Stimulated activated effector memory CD8-positive, alpha-beta T cell treated with anti-CD3 and anti-CD28 coated beads, Interleukin-12 subunit alpha, Interleukin-12 subunit beta, amount 100 ng/mL, for 72 hours (primary cell): ENCODE measurements at places on chromosomes 2 and 18.

DNA sequence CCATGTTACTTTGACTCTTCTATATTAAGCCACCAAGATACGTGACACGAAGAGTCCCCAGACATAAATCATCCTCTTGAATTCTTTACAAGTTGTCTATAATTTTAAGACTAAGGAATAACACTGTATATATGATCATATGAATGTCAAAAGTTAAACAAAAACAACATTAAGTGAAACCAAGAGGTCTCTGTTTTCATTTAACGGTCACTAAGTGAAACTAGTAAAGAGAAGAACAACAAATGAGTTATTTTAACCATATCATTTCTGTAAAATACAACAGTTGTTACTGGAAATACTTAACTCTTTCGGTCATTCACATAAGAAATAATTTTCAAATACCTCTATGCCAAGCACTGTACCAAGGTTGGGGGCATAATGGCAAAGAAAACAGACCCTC is 45.7 kb upstream of the STK17B start:
- no peak for DNase-seq

GRCh38 chr18:44533071-44533470 is 147.6 kb upstream of the SETBP1 start:
- DNase-seq = no peak

DNA sequence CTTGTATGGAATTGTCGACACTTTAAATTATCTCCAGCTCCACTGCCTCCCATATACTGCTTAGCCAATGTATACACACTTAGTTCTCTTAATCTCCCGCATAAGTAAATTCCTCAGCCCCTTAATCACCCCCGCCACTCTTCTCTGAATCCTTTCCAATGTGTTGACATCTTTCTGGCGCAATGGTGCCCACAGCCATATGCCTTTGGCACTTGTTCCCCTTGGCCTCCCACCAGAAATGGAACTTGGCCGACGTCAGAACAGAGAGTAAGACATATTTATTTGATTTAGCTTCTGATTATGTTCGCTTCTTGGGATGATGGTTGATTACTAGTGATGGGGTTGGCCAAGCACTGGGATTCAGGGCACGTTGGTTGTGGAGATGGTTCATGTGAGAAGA is 1089.3 kb upstream of the CELF4 start:
- no peak for DNase-seq

DNA sequence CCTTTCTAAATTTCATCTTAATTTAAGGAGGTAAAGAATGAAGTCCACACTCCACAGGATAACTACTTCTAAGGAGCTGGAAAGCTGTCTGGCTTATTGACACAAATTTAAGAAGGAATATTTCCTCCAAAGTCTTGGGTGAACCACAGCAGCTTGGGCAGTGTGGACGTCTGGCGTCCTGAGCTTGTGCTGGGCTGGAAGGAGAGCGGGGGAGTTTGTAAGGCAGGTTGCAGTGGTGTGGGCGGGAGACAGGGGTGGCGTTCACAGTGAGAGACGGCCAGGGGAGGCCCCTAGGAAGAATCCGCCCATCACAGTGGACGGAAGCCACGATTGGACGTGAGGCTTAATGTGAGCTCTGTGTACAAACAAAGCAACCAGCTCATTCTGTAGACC is 25.7 kb downstream of the ADI1 start:
- DNase-seq = no peak

DNA sequence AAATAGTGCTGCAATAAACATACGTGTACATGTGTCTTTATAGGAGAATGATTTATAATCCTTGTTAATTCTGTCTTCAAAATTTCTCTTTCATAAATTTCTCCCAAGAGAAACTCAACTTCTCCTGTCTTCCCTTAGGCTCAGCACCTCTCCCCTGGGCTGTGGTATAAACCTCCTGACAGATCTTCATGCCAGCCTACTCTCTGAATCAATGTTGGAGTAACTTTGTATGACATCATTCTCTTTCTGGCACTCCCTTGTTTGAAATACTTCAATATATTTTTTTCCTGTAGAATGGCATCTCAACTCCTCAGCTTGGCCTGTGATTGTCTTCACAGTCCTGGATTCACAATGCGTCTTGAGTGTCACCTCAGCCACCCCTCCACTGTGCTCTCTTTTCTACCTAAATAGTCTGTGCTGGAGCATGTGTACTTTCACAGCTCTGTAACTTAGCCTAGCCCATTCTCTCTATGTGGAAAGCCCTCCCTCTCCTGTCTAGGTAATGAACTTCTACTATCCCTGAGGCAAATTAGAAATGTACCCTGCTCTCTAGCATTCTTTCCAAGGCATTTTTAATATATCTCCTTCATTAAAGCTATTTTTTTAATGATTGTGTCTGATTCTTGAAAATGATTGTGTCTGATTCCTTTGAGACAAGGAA is 649.9 kb upstream of the FANCL start:
- no peak for DNase-seq

GRCh38 chr18:74982946-74983635 is 225.8 kb downstream of the PTGR3 start:
- no peak for DNase-seq

- no peak for DNase-seq
Observed at GRCh38 chr2:74041182-74041581, 56.5 kb downstream of the TET3 start.

GRCh38 chr2:237085248-237086221 is at the start of gene COPS8:
Gene COPS8, plus strand, starts transcription at chr2:237085889. Its CDS starts 76 bp downstream, at chr2:237085965.
- peak; percentile 92 for DNase-seq

- DNase-seq = no peak
Observed at GRCh38 chr18:58865701-58866065, 1.0 kb downstream of the ZNF532 start.

DNA sequence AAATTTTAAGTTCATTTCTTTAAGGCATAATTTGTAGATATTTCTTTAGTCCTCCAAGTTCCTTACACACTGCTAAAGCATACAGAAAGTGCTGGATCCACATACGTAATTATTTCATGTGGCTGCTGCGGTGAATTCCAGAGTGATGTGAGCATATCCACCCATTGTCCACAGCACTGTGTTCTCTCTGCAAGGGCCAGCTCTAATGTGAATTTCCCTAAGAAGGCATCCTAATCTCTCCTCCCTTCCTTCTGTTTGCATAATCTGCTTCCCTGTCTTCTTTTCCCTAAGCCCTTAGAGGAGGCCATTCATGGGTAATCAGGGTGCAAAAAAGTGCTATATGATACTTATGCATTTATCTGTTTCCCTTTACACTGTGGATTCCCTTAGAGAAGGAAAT is 57.2 kb downstream of the COBLL1 start:
- DNase-seq = no peak

GRCh38 chr2:230939691-230940470 is 14.8 kb upstream of the GPR55 start:
- DNase-seq = no peak

DNA sequence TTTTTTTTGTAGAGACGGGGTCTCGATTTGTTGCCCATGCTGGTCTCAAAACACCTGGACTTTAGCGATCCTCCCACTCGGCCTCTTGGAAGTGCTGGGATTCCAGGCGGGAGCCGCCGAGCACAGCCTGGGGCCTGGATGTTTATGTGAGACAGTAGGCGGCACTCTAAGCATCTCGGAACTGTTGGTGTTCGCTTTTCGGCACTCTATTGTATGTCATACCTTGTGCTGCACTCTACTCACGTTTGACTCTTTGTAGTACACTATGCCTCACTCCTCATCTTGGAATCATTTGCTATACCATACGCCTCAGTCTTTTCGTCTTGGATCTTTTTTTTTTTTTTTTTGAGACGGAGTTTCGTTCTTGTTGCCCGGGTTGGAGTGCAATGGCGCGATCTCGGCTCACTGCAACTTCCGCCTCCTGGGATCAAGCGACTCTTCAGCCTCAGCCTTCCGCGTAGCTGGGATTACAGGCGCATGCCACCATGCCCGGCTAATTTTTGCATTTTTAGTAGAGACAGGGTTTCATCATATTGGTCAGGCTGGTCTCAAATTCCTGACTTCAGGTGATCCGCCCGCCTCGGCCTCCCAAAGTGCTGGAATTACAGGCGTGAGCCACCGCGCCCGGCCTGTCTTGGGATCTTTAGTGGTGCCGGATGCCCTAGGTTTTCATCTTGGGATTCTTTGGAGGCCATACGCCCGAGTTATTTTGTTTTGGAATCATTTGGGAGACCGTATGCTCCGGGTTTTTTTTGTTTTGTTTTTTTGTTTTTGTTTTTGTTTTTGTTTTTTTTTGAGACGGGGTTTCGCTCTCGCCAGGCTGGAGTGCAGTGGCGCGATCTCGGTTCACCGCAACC is 24.2 kb upstream of the ZDBF2 start:
- DNase-seq = no peak

- no peak for DNase-seq
Observed at GRCh38 chr18:22998344-22998743, 65.2 kb downstream of the RBBP8 start.

DNA sequence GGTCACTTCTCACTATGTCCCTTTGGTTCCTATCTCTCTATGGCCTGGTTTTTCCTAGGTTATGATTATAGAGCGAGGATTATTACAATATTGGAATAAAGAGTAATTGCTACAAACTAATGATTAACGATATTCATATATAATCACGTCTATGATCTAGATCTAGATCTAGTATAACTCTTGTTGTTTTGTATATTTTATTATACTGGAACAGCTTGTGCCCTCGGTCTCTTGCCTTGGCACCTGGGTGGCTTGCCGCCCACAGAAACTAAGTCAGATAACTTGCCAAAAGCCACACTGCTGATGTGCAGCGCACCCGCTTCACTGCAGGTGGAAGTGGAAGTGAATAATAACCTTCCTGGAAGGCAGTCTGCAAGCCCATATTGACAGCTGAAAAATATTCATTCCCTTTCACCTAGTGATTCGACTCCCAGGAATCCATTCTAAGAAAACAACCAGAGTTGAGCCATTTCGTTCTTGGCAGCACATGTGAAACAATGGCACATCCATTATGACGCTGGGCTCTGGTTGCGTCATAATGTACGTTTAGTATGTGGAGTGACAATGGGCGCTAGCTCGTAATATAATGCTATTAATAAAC is 725 bp upstream of the ANKRD53 start:
- DNase-seq = peak; percentile 49

GRCh38 chr2:29110916-29111535 is 4.2 kb upstream of the CLIP4 start:
- DNase-seq = peak; percentile 29

DNA sequence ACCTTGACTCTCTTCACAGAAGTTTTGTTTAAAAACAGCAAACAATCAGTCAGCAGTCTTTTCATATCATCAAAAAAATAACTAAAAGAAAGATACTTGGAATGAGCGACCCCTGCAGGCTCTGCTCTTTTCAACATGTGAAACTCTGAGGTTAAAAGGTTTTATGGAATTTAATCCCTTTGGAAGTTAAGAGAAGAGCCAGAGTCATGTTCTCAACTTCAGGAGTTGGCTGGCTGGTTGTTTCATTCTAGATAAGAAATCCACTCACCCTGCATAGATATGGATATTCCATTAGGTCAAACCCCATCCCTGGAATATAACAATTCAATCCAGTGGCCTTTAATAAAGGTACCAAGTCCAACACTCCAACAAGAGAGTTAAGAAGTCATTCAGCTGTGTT is 115.6 kb upstream of the RMDN2 start:
- no peak for DNase-seq

DNA sequence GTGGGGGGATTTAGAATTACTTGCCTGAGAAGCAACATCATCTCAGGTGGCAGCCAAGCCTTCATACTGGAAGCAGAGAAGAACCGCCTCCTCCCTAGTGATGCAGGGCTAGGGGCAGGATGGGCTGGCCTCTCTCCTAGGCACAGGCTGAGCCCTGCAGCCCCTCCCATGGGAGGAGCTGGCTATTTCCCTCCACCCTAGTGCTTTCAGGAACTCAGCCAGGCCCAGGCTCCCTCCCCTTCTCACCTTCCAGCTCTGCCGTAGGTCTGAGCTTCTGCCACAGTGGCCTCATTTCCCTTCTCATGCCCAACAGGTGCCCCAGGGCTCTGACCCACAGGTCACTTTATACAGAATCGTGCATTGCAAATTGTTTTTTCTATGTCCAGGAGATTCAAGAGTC is 31.0 kb downstream of the CENPA start:
- DNase-seq = no peak

- no peak for DNase-seq
Observed at GRCh38 chr2:205954707-205955106, 131.3 kb downstream of the INO80D start.

DNA sequence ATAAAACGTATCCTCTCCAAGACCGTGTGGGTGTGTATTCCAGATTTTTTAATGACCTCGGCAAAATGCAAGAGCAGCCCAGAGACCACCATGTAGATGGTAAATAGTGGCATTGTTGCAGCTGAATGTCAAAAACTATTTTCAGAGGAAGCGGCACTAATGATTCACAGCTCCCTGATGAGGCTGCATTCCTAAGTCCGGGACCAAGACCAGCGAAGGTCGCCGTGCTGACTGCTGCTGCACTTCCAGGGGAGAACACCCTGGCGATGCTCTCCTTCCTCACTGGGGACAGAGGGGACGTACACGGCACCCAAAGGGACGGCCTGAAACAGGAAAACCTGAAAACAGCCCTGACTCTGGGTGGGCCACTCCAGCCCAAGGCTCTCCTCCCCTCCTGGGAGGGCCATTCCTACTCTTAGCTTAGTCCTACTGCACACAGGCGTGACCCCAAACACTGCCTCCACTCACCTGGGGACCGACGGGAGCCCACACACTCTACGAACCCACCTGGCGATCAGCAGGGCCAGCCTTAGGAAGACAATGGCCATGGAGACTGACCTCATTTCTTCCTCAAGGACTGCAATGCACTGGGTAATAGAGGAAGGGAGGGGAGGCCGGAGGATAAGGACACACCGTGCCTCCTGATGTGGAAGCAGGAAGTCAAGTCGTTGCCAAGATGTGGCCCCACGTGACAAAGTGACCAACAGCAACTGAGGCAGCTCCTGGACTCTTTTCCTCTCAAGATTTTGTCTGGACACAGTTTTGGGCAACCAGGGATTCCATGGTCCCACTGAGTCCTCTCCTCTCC is 82.8 kb downstream of the ZNF516 start:
- no peak for DNase-seq

- no peak for DNase-seq
Observed at GRCh38 chr2:108253106-108253505, 13.3 kb downstream of the SULT1C3 start.

GRCh38 chr2:119766944-119767343 is 7.2 kb downstream of the PTPN4 start:
- DNase-seq = no peak

GRCh38 chr2:183964565-183964964 is 633.8 kb upstream of the ZNF804A start:
- DNase-seq = no peak

GRCh38 chr2:57902578-57902977 is 144.0 kb upstream of the VRK2 start:
- DNase-seq = no peak

DNA sequence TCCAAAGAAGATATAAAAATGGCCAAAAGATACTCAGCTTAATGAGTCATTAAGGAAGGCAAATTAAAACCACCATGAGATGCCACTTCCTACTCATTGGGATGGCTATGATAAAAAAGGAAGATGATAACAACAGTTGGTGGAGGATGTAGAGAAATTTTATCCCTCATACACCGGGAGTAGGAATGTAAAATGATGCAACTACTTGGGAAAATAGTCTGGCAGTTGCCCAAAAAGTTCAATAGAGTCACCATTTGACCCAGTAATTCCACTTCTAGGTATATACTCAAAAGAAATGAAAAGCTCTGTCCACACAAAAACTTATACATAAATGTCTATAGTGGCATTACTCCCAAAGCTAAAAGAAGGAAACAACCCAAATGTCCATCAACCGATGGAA is 10.1 kb upstream of the SULT1C2 start:
- DNase-seq = no peak
